NCI-H774 (cell line): ENCODE measurements at places on chromosomes 2 and 18.

- no peak for DNase-seq
Observed at GRCh38 chr2:141660232-141660631, 470.6 kb downstream of the LRP1B start.

GRCh38 chr2:217316743-217317142, 456.9 kb upstream of the TNP1 start:
- no peak for DNase-seq

GRCh38 chr18:70431203-70431624, 142.4 kb downstream of the SOCS6 start:
- DNase-seq, result no peak

DNA sequence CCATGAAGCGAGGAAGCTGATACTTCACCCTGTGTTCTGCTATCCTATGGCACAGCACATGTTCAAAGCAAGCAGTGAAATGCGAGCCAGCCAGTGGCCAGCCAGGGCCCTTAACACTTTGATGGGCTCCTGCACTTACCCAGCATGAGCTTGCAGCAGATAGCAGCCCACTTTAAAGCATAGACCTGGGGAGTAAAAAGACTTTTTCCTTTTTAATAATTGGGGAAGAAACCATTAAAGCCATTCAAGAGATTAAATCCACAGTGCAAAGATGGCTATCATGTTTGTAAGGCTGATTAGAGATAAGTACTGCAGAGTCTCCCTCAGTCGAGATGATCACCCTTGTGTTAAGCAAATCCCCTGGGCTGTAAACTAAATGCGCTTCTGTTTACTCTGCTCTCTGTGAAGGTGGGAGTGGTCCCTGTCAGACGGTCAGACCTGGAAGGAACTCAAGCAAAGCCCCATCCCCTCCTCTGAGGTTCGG, 15.7 kb downstream of the CCBE1 start:
- DNase-seq, result no peak

- peak; percentile 77 for DNase-seq
Observed at GRCh38 chr2:112541315-112542122, 746 bp upstream of the POLR1B start.

GRCh38 chr2:1967242-1968208, 223.2 kb upstream of the PXDN start:
- no peak for DNase-seq

DNA sequence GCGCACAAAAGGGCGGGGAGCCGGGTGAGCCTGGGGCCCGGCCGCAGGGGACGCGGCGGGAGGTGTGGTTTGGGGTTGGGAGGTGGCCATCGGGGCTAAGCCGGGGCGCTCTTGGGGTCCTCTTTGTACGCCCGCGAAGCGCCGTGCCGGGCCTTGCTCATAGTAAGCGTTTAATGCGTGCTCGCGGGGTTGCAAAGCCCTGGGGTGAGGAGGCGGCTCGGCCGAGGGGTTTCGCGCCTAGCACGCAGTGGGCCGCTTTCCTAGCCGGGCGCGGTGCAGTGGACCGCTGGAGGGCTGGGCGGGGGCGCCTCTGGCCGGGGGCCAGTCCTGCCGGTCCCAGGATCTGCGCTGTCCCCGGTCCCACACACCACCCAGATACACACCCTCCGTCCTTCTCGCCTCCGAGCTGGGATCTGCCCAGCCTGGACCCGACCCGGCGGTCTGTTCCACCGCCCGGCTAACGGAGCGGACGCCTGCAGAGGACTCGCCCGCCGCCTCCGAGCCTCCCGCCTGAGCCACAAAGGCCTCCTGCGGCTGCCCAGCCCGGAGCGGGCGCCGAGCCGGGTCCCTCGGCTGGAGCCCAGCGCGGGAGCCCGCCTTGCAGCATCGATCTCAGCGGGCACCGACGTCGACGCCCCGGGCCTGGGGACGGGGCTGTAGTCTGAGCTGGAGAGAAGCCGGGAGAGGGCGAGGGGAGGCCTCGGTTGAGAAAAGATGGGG, 564 bp downstream of the DPYSL5 start:
- DNase-seq, result peak; percentile 51

- DNase-seq, result no peak
Observed at GRCh38 chr2:231519975-231520555, 10.2 kb downstream of the NMUR1 start.

DNA sequence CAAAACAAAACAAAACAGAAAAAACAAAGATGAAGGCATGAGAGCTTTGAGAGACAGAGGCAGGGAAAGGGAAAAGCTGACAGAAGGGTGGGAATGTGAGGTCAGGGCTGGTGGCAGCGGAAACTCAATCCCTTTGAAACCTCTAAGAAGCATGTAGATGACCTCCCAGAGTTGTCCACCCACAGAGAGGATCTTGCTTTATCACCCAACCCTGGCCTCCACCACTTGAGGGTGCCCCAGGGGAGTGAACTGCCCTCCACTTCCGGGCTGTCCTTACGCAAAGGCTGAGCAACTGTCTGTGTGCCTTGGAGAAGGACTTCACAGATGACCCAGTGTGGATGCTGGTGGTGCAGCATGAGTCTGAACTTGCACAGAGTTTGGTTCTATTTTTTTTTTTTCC, 26.7 kb downstream of the PDCL3 start:
- DNase-seq, result no peak

DNA sequence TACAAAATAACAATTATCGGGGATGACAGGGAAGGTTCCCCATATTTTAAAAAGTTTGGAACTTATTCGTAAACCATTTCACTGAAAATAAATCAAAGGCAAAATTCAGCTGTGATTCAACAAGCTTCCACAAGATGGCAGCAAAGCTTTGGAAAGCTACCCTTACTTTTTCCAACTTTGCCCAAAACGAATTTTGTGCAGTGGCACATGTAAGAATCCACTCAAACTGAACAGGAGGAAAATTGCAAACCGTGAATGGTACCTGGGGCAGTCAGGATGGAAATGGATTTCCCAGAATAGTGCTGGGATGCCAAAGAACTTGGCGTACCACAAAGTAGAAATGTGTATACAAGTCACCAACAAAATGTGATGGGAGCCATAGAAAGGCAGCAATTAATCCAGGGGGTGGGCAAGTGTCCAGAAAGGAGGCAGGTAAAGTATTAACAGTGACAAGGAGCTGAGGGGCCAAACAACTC, 10.7 kb downstream of the RPL31 start:
- peak; percentile 10 for DNase-seq

DNA sequence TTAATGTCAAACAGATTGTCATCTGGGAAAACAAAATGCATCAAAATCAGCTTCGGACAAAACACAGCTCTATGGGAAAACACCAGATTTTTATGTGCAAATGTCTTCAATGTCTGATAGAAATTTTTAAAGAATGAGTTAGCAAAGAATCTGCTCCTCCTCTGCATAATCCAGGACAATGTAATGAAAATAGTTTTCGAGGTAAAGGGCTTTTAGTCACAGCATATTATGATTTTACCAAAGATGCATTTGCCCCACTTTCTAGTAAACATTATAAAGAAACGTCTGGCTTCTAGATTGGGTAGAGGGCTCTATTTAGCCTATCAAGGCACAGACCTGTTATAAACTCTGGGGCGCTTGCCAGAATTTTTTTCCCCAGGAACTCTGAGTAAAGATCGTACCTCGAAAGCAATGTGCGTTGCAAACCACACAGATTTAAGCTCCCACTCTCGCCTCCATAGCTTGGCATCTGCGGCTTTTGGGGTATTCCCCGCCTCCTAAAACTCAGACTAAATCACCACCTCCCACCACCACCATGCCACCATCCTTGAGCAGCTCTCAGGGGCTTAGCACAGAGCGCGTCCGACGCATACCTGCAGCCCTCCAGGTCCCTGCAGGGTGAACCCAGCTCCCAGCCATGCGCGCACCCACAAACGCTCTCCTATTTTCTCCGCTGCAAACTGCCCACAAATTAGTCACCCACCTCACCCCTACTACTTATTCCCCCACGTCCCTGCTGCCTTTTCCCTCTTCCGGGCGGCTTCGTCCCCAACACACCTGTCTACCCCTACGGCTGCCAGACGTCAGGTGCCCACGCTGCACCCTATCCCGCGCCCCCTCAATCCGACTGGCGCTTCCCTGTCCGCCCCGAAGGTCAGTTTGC, 829 bp downstream of the ACVR1C start:
- peak; percentile 14 for DNase-seq

DNA sequence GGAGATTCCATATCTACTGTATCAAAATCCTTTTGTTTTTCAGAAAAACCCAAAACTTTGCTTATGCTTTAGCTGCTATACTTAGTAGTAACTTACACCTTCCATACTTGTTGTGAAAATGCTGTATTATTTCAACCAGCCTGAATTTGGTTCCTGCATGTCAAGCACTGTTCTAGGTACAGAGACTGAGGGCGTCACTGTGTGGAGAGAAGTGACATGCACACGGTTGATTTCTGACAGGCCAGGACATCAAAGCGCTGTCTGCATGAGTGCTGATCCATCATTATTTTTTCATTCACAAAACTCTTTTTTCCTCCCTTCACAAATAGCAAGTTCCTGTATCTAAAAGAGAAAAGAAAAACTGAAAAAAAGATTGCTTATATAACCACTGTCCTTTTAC, 31.6 kb downstream of the TRAPPC12 start:
- no peak for DNase-seq

- DNase-seq, result no peak
Observed at GRCh38 chr2:118054213-118055008, 33.9 kb upstream of the INSIG2 start.

DNA sequence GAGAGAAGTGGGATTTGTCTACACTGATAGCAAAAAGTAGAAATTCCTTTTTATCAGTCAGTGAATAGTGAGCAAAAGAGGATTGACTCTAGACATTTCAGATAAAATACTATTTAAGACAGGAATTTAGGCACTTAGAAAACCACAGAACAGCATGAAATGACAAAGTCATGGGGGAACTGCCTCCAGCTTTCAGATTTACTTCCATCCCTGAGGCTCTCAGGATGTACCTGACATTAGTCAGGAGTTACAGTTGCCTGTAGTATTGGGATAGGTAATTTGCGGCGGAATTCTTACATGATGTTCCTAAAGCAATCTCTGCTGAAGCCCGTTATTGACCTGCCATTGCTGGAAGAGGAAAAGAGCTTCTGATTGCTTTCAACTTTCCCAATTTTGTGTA, 337.1 kb upstream of the MAP2 start:
- no peak for DNase-seq

GRCh38 chr2:241886840-241887447, 17.4 kb downstream of the RTP5 start:
- no peak for DNase-seq

GRCh38 chr2:47174733-47175361, 19.7 kb upstream of the STPG4 start:
- no peak for DNase-seq

- DNase-seq, result no peak
Observed at GRCh38 chr2:59567151-59567550, 986.3 kb downstream of the BCL11A start.

DNA sequence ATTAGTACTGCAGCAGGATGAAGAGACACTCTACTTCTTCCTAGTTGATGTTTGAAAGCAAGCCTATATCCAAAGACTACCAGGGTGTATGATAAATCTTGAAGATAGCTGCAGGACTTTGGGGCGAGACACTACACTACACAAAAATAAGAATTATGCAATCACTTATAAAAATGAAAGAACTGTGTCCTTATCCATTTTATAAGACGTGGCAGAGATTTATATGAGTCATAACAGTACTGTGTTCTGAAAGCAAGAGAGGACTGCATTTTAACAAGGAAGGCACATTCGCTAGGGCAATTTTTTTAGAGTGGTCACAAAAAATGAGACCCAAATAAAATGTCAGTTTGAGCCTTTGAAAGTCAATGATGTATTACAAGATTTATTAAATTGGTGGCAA, 617.0 kb upstream of the LINC00305 start:
- DNase-seq, result no peak

DNA sequence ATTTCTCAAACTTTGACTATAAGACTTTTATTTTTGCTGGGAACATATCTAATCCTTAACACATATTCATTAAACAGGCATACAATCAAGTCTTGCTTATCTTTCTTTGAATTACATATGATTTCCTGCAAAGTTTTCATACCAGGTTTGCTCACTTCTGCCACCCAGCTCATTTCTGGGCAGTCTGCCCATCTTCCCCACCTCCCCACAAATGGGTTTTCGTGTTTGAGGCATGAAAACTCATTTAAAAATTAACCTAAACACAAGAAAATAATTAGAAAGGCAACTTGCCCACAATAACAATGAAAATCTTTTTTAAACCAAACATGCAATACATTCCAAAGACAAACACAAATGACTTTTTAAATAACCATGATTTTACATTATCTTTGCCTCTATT, 3.4 kb downstream of the CHST9 start:
- DNase-seq, result no peak

GRCh38 chr2:152701198-152701597, 16.1 kb downstream of the PRPF40A start:
- no peak for DNase-seq
